ENCODE measurements at places on chromosomes 2 and 18.

GRCh38 chr2:15772681-15773080, 167.7 kb upstream of the MYCN start:
- no peak for DNase-seq

- DNase-seq = no peak
Measured at GRCh38 chr2:60095202-60095815, 458.1 kb downstream of the BCL11A start.

GRCh38 chr2:102033031-102033749, 41.4 kb downstream of the IL1R2 start:
- DNase-seq = no peak

- no peak for DNase-seq
Measured at GRCh38 chr2:13114391-13114790, 397.7 kb downstream of the TRIB2 start.

DNA sequence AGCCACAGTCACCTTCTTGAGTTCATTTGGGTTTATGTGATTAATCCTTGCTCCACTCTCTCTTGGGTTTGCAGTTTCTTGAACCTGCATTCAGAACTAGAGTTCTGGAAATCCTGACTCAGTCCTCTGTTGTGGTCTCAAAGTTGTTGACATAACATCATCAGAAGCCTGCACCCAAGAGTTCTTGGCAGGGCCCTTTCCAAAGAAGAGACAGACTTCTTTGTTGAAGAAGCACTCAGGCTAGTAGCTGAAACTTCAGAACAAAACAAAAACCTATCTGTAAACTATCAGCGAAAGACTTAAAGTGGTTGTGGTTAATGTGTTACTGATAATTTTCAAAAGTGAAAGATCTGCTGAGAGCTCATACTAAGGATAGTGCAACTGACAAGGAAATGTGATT, 120.8 kb downstream of the FAM168B start:
- no peak for DNase-seq

DNA sequence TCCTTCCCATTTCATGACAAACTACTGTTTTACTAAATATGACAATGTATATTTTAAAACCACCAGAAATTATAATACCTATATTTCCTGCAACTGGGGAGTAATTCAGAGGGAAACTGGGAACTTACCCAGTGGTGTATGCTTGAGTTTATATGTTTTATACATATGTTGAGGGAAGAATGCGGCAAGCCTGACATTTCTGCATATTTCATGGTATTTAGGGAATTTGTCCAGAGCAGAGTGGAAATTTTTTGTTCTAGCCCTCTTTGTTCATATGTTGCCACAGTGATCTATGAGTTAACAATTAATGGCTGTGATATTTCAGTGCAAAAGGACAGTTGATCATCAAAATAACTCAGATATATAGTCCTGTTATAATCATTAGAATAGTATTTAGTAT, 230.8 kb upstream of the VWC2L start:
- no peak for DNase-seq

DNA sequence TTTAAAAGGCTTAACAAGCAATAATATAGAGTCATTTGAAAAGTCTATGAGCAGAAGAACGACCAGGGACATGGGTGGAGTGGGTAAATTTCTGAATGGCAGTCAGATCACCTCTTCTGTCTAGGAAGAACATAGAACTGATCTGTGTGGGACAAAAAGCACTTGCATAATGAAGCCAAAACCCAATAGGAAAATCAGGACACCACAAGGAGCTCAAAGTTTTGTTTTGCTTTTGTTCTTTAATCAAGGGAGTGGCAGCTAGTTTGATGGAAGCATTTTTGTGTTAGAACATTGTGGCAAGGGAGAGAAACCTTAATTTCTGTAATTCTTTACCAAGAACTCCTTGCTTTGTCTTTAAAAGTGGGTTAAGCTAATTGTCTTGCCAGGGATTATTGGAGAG, 240.2 kb upstream of the TANK start:
- DNase-seq = no peak

DNA sequence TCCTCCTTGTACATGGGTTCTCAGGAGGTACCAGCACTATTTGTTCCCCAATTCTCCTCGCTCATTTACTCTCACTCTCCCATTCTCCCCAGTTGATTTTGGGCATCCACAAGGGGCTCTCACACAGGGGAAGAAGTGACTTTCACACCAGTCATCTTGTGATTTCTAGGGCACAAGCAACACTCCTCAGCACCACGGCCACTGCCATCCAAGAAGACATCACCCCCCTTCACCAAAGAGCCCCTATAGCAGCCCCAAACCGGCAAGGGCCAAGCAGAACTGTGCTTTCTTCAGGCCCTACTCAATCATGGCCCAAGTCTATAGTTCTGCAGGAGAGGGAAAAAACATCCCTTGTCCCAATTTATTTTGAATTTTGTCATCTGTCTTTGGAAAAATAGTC, 209.2 kb upstream of the ARL4C start:
- DNase-seq = no peak

DNA sequence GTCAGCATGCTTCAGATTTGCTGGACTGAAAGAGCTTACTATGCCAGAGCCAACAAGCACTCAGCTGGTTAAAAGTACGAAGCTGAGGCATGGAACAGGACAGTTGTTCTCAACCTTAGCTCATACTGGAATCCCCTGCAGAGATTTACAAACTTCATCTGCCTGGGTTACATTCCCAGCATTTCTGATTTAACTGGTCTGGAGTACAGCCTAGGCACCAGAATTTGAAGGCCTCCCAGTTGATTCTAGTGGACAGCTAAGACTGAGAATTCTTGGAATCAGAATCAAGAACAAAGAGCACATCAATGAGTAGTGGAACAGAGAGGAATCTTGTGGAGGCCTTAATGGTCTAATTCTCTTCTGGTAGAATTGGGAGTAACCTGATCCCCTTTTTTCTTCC, 298.2 kb upstream of the NXPH2 start:
- DNase-seq = no peak

DNA sequence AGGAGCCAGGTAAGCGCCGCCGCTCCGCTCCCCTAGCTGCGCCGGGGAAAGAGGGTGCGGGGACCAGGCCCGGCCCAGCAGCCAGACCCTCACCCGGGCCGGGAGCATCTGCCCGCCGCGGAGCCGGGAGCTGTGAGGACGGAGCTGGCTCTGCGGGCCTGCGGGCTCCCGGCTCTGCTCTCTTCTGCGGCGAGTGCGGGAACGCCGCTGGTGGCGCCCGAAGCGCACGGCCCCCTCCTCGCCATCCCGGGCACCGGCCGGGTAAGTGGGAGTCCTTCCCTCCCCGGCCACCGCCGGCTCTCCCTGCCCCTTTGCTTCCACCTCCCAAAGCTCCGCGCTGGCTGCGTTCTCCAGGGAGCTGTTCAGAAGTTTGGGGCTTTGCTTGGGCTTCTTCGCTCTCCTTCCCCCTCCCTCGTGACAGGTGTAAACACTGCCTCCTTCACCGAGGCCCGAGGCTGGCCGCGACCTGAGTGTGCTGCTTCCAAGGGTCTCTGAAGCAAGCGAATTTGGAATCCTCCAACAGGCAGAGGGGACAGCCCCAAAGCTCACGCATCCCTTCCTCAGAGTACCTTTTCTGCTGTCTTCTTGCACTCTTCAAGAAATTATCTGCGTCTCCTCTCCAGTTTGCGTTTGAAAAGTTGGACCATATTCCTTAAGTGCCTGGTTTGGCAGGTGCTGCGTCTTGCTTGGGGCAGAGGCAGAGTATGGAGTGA, 632 bp downstream of the AFTPH start:
- DNase-seq = peak; percentile 61
